8988T (cell line): ENCODE measurements at places on chromosomes 16 and 17.

- no peak for DNase-seq
Observed at GRCh38 chr17:37766971-37767370, 22.1 kb upstream of the HNF1B start.

DNA sequence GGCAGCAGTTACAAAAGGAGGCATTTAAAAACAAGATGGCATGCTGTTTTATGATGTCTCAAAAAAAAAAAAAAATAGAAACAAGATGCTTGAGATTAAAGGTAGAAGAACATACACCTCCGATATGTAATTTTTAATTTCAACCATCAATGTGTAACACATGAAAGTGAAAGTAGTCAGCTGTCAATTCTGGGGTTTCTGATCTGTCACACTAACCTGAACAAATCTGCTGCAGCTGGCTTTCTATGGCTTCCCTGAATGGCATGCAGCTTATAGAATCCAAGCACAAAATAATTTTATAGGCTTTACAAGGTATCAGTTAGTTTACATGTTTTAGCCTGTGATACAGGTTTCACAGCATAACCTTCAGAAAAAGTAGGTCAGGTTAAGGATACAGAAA lies 13.5 kb downstream of the GLYR1 start:
- DNase-seq: no peak

DNA sequence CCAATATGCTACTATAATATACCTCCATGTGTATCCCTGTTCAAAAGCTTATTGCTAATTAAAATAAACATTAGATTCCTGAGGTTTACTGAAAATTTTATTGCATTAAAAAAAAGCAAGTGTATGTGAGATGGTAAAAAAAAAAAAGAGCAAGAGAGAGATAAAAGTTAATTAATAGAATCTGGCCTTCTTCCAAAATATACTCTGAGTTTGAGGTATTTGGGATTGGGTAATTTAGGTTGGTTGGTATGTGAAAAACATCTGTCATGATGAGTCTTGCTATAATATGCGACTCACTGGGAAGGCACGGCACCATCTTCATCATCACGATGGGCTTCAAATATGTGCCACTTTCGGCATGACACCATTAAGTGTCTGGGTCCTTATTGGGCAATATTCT lies 711.1 kb upstream of the SOX9 start:
- no peak for DNase-seq

- DNase-seq: no peak
Observed at GRCh38 chr16:59909262-59909661, 1175.1 kb upstream of the GOT2 start.

- peak; percentile 50 for DNase-seq
Observed at GRCh38 chr17:75720656-75721462, at the start of gene ITGB4. ITGB4 (plus strand) TSS chr17:75721459; CDS start chr17:75724704, 3,245 bp downstream.
